Posterior vena cava (tissue), 2 donors: ENCODE measurements at places on chromosomes 5 and 9. TPM values are rescaled to one million over a fixed set of nuclear protein-coding genes. Genes with fewer than 3 reads are reported as not detected.
A peak's percentile ranks its signal among the peaks of the same experiment; 100 is the strongest.

Gene ANGPTL2
- total RNA-seq = 55.9 TPM

Gene LAMC3
- total RNA-seq = not detected

DNA sequence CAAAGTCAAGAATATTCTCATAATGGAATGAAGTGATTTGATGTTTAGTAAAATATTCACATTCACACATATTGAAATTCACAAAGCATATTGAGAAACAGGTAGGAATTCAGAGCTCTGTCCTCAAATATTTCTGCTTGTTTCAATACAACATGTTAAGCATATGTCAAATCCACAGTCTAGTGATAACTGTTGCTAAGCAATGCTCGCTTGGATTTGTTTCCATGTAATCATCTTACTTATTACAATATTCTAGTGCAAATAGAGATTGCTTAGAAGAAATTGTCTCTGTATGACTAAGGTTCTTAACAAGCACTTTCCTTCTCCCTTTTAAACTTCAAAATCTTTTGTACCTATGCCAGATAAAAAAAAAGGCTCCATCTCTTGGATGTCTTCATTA is 995.7 kb downstream of the CDH18 start:
- no peak for DNase-seq

- DNase-seq = no peak
Observed at GRCh38 chr9:92276331-92277032, 17.0 kb downstream of the IARS1 start.

GRCh38 chr9:134181648-134182034 is 17.3 kb upstream of the RNU6ATAC start:
- peak; percentile 58 for DNase-seq

DNA sequence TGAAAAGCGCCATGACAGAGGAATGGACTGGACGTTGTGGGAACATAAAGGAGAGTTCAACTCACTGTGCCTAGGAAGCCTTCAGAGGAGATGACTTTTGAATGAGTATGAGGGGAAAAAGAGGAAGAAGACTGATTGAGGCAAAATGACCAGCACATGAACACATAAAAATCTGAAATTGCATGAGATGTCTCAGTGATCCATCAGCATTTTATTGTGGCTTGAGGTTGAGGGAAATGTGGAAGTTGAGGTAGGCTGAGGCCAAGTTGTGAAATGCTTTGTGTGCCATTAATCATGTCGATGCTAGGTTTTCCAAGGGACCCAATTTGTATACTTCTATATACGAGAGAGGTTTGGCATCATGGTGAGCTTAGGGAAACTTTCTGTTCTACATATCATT is 140.9 kb upstream of the TLX3 start:
- DNase-seq = no peak
